ENCODE measurements at places on chromosomes 4 and X. TPM values are rescaled to one million over a fixed set of nuclear protein-coding genes. Genes with fewer than 3 reads are reported as not detected.

Gene PTPN13
- 46.9 TPM for total RNA-seq

Gene AASDH
- total RNA-seq = 11.3 TPM

Gene F8A3
- total RNA-seq = 0.78 TPM

Gene SLIT2
- 34.0 TPM for total RNA-seq

Gene MMRN1
- total RNA-seq = 0.42 TPM

Gene FGFR3
- 0.59 TPM for total RNA-seq

Gene MAGEB10
- not detected for total RNA-seq

Gene EIF1AX
- 32.4 TPM for total RNA-seq

Gene C4orf50
- not detected for total RNA-seq

Gene AREG
- not detected for total RNA-seq

Gene PDCL2
- not detected for total RNA-seq

Gene FIP1L1
- total RNA-seq = 66.5 TPM

Gene TEX11
- 1.5 TPM for total RNA-seq

Gene CNKSR2
- total RNA-seq = 2.4 TPM

Gene CD38
- total RNA-seq = not detected

Gene PPEF2
- total RNA-seq = not detected

Gene GABRG1
- total RNA-seq = not detected

Gene PIM2
- 9.5 TPM for total RNA-seq

Gene PHOX2B
- not detected for total RNA-seq
